CD4-positive, alpha-beta T cell treated with Interleukin-4 for 1 hour (primary cell): ENCODE measurements at places on chromosomes 16 and 17.

GRCh38 chr17:81328978-81329926, 34.1 kb upstream of the SLC38A10 start:
- DNase-seq, result no peak

DNA sequence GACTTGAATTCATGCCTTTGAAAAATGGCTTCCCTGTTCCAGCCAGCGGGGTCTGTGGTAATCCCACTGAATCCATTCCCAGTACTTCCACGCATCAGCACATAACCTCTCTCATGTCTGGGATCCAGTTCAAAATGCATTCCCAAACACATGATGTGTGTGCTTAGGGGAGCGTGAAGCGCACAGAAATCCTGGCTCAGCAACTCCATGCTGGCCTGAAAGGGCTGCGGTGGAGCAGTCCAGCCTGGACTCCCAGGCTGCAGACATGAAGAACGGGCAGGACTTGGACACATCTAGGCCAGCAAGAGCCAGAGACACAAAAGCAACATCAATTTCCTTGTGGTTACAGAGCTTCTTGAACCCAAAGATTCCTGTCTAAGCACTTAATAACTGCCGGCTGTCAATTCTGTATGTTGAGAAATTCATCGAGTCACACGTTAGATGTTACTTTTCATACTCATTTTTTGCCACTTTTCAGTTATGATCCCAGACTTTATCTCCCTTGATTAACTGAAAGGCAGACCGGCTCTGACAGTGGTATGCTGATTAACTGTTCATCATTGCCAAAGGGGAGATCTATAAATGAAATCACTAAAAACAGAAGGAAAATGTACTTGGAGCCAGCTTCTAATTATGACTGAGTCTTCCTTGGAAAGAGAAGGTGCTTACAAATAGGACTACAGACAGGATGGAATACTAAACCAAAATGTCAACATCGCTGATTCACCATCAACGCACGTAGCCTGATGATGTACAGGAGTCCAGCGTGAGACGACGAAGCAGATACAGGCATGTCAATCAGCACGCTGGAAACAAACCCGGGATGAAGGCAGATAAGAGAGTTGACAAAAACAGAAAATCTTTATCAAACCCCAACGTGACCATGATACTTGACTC, 23.0 kb downstream of the NSMCE1 start:
- DNase-seq, result no peak

DNA sequence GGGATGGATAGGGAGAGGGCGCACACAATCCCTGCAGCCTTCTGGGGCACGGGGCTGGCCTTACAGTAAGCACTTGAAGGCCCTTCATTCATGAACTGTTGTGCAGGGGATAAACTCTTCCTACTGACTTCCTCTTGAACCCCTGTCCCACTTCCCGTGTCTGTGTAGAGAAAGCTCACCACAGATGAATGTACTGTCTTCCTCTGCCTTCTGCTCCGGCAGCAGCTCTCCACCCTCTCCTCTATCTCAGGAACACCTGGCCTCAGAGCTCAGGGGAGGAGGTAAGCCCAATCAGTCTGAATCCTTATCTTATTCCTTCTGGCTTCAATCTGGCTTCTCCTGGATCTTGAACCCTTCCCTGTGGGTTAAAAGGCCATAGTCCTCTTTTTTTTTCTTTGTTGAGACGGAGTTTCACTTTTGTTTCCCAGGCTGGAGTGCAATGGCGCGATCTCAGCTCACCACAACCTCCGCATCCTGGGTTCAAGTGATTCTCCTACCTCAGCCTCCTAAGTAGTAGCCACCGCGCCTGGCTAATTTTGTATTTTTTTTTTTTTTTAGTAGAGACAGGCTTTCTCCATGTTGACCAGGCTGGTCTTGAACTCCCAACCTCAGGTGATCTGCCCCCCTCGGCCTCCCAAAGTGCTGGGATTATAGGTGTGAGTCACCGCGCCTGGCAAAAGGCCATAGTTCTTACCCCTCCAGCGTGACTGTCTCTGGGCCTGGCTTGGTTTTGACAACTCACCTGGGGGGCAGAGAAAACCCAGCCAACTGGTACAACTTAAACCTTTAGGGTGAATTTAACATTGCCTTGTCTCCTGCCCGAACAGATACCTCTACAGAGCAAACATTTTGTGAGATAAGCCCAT, 7.2 kb upstream of the SLC52A1 start:
- no peak for DNase-seq

GRCh38 chr17:45289301-45290268, 27.2 kb downstream of the MAP3K14 start:
- no peak for DNase-seq
